ENCODE measurements at places on chromosomes 2 and 18.

DNA sequence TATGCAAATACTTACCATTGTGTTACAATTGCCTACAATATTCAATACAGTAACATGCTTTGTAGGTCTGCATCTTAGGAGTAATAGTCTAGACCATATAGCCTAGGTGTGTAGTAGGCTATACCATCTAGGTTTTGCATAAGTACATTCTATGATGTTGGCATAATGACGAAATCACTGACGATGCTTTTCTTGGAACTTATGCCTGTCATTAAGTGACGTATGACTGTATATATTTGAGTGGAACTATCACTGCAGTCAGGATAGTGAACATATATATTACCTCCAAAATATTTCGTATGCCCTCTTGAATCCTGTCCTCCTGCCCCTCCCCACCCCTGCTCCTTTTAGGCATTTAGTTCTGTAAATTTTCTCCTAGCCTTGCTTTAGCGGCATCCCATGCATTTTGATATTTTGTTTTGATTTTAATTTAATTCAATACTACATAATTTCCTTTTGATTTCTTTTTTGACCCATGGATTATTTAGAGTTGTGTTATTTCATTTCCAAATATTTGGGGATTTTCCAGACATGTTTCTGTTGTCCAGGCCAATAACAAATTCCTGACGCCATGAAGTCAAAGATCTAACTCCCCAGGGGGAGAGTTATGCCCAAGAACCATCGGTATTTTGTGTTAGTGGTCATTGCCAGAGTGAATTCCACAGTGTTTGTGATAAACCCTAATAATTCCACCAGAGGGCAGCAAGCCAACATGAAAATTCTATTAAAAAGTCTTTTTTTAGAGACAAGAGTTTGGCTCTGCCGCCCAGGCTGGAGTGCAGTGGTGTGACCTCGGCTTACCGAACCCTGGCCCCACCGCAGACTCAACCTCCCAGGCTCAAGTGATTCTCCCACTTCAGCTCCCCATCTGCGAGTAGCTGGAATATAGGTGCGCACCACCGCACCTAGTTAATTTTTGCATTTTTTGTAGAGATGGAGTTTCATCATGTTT, 24.2 kb upstream of the CASP8 start:
- DNase-seq, result peak; percentile 57

GRCh38 chr2:31996571-31997150, 14.1 kb downstream of the MEMO1 start:
- no peak for DNase-seq

- no peak for DNase-seq
Observed at GRCh38 chr2:85323351-85323987, 4.3 kb downstream of the TGOLN2 start.

DNA sequence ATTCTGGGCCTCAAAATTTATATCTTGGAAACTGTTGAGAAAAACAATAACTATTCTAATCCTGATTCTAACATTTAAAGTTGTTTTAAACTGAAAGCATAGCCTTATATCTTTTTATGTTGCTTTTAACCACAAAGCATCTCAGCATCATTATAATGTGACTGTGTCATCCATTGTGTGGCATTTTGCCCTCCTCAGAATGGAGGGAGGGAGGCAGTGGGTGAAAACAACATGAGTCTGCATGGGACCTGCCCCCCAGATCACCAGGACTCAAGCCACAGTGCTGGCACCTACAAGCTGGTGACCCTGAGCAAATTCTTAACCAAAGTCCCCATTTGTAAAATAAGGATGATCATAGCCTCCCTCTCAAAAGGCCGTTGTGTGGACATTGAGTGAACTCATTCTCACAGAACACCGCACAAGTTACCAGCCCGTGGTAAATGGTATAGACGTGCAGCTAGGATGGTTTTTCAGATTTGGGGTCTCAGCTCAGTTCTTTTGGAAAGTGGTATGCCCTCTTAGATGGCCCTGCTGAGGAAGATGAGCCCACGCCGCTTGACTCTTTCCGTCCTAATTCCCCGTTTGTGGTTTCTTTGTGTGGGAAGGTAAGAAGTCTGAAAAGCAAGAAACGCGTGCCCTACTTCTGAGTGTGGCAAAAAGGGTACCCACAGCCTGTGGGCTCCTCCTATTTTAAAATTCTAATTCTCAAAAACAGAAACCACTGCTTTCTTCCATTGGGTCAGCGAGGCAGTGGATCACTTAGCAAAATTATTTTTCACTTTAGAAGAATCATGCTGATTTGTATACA, 305.0 kb upstream of the ID2 start:
- no peak for DNase-seq

DNA sequence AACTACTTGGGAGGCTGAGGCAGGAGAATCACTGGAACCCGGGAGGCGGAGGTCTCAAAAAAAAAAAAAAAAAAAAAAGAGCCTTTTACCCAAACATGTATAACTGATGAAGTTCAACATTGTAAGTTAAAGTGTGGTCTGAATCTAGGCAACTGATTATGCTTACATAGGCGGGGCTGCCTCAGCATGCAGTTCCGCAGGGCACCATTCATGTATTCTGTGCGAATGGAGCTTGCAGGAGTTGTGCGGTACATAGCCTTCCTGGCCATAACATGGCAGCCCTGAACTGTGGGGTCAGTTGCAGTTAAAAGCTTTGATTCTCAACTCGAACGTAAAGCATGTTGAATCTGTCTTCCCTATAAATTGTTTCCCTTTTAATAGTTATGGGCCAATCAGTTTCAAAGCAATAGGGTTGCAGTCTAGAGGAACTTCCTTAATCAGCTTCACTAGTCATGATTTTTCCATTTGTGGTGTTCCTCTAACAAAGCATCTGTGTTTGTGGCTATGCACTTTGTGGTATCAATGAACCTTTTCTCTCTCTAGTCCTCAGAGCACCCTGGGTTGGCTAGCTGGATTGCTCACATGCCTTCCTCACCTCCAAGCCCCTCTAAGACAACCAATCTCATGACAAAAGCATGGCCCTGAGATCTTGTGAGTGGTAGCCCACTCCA, 30.6 kb upstream of the CEP68 start:
- DNase-seq, result no peak

DNA sequence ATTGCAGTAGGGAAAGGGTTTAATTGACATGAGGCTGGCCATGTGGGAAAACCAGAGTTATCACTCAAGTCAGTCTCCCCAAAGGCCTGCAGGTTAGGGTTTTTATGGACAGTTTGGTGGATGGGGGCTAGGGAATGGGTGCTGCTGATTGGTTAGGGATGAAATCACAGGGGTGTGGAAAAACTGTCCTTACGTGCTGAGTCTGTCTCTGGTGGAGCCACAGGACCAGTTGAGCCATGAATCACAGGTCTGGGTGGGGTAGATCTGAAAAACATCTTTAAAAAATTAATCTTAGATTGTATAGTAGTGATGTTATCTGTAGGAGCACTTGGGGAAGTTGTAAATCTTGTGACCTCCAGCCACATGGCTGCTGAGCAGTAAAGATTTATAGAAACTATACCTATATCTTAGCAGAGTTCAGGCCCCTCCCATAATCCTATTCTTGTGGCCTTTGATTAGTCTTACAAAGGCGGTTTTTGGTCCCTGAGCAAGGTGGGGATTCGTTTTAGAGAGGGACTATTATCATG, 139.6 kb downstream of the COMMD1 start:
- no peak for DNase-seq

GRCh38 chr18:50877545-50878265, 1.2 kb upstream of the ME2 start:
- no peak for DNase-seq
